CD4-positive, alpha-beta T cell treated with Interleukin-12 subunit alpha and Interleukin-12 subunit beta, for 1 hour (primary cell): ENCODE measurements at places on chromosomes 4 and X.

DNA sequence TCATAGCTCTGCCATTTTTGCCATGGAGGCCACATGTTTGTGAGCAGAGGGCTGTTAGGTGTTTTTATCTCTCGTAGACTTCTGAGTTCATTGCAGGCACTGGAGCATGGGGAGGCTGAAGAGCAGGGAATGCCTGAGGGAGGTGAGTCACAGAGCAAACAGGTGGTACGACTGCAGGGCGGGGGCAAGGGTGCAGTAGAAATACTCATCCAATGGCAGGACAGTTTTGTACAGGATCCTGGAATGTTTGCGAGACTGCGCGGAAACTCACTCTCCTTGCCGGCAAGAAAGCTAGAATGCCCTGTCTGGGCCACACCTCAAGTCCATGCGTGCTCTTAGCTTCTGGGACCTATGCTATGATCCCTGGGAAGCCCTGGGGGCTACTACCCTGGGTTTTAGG is 20.0 kb upstream of the VCX2 start:
- no peak for DNase-seq

DNA sequence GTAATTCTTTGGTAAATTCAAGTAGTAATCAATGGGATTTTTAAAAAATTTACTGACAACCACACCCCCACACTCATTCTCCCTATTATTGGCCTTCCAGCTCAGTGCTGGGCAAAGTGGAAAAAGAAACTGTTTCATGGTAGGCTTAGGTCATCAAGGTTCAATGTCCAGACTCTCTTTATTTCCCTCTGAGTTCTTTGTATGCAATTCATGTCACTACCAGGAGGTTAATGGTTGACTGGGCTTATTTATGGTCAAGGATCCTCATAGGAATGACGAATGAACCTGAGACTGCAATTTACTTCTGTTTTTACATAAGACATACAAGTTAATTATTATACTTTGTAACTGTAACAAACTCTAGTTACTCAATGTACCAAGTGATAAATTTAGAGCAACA is 403.2 kb downstream of the KLHL13 start:
- no peak for DNase-seq

- no peak for DNase-seq
These were observed 668.5 kb downstream of the PCDH18 start for GRCh38 chr4:136863756-136864155.

GRCh38 chrX:141760761-141761160 is 62.2 kb upstream of the SPANXD start:
- no peak for DNase-seq

GRCh38 chr4:74598611-74599325 is 153.8 kb downstream of the AREG start:
- DNase-seq = no peak

DNA sequence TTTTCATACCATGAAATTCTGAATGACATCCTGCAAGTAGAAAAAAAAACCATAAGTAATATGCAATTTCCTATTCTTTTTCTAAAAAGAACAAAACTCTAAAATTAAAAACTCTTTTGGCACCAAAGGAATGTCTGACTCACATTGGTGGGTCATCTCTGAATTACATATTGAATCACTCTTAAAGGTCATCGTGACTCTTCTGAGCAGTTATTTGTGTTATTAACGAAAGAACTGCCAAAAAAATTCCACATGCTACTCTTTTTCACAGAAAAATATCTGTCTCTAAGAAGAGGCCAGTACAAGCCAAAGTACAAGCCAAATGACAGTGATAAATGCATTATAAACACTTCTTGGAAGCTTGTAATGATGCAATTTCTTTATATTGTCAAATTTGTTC is 282.2 kb downstream of the GUCY2F start:
- DNase-seq = no peak

DNA sequence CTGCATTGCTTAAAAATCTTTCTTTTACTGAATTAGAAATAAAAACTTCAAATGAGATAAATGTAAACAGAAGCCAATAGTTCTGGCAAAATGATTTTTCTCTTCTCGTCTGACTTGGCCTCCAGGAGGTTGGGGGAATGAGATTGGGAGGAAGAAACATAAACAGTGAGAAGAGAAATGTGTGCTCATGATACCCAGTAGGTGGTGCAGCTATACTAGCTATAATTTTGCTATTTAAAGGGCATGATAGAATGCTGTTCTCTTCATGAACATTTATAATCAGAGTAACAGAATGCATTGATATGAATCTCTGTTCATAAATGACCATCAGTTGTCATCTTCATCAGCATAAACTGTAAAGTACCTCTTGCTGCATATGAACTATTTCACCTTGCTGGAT is 85.5 kb downstream of the TACR3 start:
- DNase-seq = no peak

GRCh38 chr4:140137671-140138070 is 16.3 kb downstream of the MAML3 start:
- DNase-seq = no peak

GRCh38 chrX:80812176-80812575 is 2.5 kb upstream of the BRWD3 start:
- peak; percentile 52 for DNase-seq

DNA sequence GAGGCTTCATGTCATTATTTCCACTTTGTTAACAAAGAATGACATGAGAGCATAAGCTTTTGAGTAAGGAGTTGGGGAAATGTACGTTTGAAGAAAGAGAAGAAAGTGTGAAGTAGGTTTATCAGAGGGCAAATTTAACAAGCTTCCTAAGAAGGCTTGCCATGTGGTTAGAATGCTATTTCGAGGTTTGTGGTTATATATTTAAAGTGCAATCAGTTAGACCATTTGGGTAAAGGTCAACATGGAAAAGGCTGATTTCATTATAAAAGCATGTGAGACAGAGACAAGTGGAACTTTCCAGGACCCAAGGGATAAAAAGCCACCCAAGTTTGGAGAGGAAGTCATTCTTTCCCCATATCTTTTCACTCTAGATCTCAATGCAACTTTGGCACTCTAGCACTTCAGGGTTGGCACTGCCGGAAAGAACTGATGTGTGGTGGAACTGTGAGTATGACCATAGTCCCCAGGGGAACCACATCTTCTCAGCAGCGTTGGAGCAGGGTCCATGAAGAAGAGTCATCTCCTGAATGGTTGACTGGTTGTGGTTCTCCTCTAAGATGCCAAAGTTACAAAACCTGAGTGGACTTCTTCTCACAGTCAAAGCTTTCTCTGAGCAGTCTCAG is 529.9 kb downstream of the MID1IP1 start:
- no peak for DNase-seq

- peak; percentile 49 for DNase-seq
These were observed at the start of gene STAP1 for GRCh38 chr4:67558493-67558892. STAP1 (plus strand) TSS chr4:67558727; CDS start chr4:67558810, 83 bp downstream.

GRCh38 chrX:134388161-134389109 is 71.5 kb upstream of the HPRT1 start:
- no peak for DNase-seq

DNA sequence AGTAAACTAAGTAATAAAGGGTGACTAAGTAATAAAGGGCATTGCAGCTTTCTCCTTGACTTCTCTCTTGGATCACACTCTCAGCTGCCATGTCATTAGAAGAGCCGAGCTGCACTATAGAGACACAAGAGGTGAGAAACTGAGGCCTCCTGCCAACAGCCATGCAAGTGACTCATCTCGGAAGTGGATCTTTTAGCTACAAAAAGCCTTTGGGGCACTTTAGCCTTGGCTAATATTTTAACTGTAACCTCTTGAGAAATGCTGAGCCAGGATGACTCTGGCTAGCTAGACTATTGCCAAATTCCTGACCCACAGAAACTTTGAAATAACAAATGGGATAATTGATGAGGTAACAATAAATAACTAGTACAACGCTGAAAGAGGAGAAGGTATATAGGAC is 1.5 kb upstream of the NEIL3 start:
- no peak for DNase-seq

DNA sequence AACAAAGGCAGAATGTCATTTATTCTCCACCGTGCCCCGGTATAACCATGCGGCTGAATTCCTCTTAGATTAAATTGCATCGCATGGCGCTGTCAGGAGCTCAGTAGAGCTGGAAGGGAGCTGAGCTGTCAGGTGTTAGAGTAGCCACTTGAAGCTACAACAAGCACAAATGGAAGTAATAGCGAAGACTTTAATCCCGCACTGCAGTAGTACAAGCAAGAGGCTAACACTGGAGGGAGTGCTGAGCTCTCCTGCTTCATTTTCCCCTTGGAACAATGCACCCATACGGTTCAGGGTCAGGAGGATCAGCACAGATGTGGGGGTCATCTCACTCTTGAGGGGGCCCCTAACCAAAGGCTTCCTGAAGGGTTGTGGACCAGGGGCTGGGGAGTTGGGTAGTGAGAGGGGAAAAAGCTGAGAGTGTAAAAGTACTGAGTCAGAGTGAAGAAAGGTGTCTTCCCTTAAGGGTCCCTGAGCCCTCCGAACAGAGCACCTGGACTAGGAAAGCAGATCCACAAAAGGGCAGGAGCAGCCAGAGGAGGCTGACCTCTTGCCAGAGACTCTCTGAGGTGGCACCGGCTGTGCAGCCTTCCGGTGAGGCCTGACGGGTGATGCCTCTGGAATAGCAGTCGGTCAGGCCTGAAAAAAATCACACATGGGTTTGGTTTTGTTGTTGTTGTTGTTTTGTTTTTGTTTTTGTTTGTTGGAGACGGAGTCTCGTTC is 36.0 kb upstream of the CBR4 start:
- no peak for DNase-seq

DNA sequence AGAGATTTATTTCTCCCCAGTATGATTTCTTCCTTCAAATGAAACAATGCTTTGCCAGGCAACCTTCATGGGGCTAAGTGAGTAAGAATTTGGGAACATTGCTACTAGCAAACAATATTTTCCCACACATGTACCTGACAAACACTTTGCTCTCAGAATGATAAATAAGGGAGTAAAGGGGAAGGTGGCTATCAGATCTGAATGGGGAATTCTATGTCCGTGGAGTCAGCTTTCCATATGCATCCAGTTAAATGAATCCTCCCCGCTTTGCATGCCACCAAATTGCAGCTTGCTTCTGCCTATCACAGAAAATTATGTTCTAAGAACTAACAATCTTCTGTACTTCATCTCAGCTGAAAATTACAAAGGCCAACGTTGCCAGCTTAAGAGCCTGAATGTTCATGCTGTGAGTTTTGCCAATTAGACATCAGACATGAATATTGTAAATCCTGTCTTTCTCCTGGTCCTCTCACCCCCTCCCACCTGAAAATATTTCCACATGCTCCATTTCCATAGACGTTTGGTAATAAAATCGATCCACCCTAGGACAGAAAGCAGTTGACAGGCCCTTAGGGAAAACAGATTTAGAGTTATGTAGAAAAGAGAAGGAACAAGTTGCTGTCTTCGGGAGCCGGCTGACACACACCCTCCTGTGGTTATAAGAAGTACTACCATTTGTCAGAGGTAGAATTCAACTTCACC is 6.3 kb downstream of the MEPE start:
- DNase-seq = peak; percentile 6
